Effector memory CD8-positive, alpha-beta T cell (primary cell): ENCODE measurements at places on chromosomes 2 and 18.

- H3K27me3 ChIP-seq = no peaks in the 10 kb centered on the region
- no peak for DNase-seq
- peaks cover 25% of the 10 kb centered on the region for H3K36me3 ChIP-seq
- peaks cover 83% of the 10 kb centered on the region for H3K4me1 ChIP-seq
Observed at GRCh38 chr2:8480915-8481314, 200.9 kb upstream of the ID2 start.

DNA sequence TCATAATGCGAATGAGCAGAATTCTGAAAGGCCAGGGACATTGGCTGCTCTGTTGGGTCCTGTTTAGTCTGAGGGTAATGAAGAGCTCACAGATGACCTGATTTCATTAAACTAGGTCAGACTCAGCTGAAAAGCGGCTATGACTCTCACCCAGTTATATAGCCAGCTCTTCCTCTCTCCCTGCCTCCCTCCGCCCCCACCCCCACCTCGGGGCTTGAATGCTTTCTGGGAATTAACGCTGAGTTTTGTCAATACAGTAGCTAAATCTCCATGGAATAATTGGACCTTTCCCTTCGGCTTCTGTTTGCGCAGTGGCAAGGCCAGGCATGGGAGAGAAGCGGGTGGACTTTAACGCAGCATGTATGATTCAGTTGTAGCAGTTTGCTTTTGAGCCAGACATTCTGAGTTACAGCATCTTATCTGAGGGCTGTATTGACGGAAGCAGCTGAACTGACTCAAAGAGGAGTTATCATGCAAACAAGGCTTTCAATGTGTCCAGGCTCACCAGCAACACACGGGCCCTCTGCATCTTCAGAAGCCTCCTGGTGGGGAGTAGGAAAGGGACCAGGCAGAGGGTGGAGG lies 110.6 kb downstream of the MYCN start:
- no peaks in the 10 kb centered on the region for H3K27me3 ChIP-seq
- DNase-seq = no peak
- H3K4me1 ChIP-seq = no peaks in the 10 kb centered on the region
- H3K4me3 ChIP-seq = no peak overlapping the region
- H3K27ac ChIP-seq = no peak overlapping the region

GRCh38 chr2:40997362-40997761 lies 545.5 kb upstream of the SLC8A1 start:
- no peaks in the 10 kb centered on the region for H3K4me1 ChIP-seq
- H3K27me3 ChIP-seq = no peaks in the 10 kb centered on the region
- DNase-seq = no peak
- H3K4me3 ChIP-seq = no peak overlapping the region
- no peak overlapping the region for H3K27ac ChIP-seq

- H3K4me3 ChIP-seq = no peak overlapping the region
- no peaks in the 10 kb centered on the region for H3K4me1 ChIP-seq
- DNase-seq = no peak
- H3K27ac ChIP-seq = no peak overlapping the region
- no peaks in the 10 kb centered on the region for H3K27me3 ChIP-seq
- H3K36me3 ChIP-seq = no peaks in the 10 kb centered on the region
Observed at GRCh38 chr18:54303408-54303807, 34.1 kb downstream of the POLI start.

DNA sequence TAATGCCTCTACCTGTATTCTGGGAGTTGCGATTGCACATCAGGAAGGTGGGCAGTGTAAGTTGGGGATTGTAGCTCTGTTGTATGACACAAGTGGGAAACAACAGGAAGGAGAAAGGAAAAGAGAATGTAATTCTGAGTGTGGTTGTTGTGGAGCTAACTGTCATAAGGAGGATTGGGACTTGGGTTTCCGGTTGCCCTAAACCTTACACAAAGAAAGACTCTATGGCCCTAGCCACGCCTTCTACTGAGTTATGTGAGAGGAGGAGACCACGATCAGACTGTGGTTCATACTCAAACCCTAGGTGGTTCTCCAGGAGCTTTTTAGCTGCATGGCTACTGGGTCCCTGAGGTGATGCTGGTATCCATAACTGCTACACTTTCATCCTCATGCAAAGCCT lies 86.5 kb downstream of the TANC1 start:
- no peaks in the 10 kb centered on the region for H3K4me1 ChIP-seq
- H3K4me3 ChIP-seq = no peak overlapping the region
- DNase-seq = no peak
- H3K27me3 ChIP-seq = peaks cover 19% of the 10 kb centered on the region

GRCh38 chr18:66873899-66874298 lies 270.0 kb upstream of the CDH19 start:
- H3K4me3 ChIP-seq = no peak overlapping the region
- no peak for DNase-seq
- H3K27me3 ChIP-seq = no peaks in the 10 kb centered on the region
- H3K4me1 ChIP-seq = no peaks in the 10 kb centered on the region
- no peaks in the 10 kb centered on the region for H3K36me3 ChIP-seq

GRCh38 chr18:51089691-51090090 lies 59.7 kb downstream of the SMAD4 start:
- no peak overlapping the region for H3K27ac ChIP-seq
- H3K36me3 ChIP-seq = peaks cover 7% of the 10 kb centered on the region
- H3K4me1 ChIP-seq = no peaks in the 10 kb centered on the region
- DNase-seq = no peak
- H3K27me3 ChIP-seq = no peaks in the 10 kb centered on the region

DNA sequence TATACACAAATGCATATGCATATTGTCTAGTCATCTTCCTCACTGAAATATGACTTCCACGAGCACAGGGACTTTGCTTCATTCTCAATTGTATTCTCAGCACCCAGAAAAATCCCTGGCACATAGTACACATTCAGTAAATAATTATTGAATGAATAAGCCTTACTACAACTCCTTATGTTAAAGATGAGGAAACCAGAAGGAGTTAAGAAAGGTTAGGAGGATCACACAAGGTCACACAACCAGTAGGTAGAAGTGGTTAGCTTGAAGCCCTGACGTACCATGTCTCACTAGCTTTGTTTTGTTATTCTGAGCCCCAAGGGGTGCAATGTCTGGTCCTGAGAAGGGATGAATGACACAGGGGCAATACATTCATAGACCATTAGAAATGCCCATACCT lies 220.9 kb upstream of the PID1 start:
- no peaks in the 10 kb centered on the region for H3K36me3 ChIP-seq
- H3K27ac ChIP-seq = no peak overlapping the region
- no peaks in the 10 kb centered on the region for H3K4me1 ChIP-seq
- H3K4me3 ChIP-seq = no peak overlapping the region
- H3K27me3 ChIP-seq = peaks cover 18% of the 10 kb centered on the region
- no peak for DNase-seq

- H3K4me3 ChIP-seq = no peak overlapping the region
- H3K27ac ChIP-seq = no peak overlapping the region
- H3K4me1 ChIP-seq = no peaks in the 10 kb centered on the region
- H3K36me3 ChIP-seq = no peaks in the 10 kb centered on the region
- no peak for DNase-seq
Observed at GRCh38 chr2:196743165-196743564, 56.3 kb downstream of the GTF3C3 start.

DNA sequence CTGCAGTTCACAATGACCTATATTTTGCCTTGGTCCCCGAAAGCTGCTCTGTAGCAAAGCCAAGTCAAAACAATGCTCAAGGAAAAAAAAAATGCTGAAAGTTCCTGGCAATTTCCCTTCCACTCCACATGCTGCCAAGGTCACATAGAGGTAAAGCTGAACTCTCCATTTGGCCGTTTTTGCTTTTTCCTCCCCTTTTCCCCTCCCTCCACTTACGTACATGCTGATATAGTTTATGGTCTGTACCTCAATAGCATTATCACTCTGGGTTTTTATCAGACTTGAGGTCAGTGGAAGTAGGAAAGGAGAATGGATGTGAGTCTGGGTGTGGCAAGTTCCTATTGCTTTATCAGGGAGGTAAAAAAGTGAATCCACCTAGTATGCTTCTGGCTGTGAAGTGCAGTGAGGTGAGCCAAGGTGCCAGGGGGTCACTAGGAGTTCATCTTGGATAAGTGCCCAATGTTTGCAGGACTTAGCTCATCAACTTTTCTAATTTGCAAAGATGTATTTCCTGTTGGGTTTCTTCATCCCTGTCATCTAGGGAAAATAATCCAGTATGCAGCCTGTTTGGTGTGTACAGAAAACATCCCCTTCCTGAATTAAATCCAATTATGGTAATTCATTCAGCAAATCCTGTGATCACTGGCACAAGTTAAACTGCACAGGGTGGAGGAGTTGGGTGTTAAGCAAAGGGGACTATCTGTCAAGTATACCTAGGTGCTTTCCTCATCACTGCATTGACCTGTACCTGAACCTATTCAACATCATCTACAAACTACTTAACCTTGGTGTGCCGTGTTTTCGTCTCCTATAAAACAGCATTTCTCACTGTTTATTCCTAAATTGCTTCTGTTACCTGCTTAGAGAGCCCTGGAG lies 124.3 kb upstream of the CYP26B1 start:
- no peak for DNase-seq
- no peaks in the 10 kb centered on the region for H3K4me1 ChIP-seq

GRCh38 chr18:10523544-10523943 lies 2.3 kb upstream of the NAPG start:
- no peak for DNase-seq
- H3K4me1 ChIP-seq = peaks cover 24% of the 10 kb centered on the region
- peaks cover 21% of the 10 kb centered on the region for H3K27me3 ChIP-seq
- peaks cover 23% of the 10 kb centered on the region for H3K36me3 ChIP-seq

DNA sequence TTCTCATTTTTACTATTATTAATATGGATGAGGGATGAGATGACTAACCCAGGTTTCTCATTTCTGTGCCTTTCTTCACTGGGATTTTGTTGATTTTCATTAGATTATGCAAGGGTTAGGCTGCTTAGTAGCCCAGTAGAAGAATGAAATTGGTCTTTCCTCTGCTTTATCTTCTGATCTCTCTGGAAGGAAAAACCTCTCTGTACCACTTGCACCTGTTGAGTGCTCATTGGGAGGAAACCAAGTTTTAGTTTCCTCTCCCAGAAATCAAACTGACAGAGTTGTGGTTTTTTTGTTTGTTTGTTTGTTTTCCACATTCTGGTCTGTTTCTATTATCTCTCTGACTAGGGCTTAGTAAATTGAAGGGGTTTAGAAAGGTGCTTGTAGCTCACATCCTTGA lies 60.8 kb downstream of the KIAA1328 start:
- no peaks in the 10 kb centered on the region for H3K27me3 ChIP-seq
- H3K36me3 ChIP-seq = peaks cover 6% of the 10 kb centered on the region
- H3K27ac ChIP-seq = no peak overlapping the region
- peaks cover 4% of the 10 kb centered on the region for H3K4me1 ChIP-seq

DNA sequence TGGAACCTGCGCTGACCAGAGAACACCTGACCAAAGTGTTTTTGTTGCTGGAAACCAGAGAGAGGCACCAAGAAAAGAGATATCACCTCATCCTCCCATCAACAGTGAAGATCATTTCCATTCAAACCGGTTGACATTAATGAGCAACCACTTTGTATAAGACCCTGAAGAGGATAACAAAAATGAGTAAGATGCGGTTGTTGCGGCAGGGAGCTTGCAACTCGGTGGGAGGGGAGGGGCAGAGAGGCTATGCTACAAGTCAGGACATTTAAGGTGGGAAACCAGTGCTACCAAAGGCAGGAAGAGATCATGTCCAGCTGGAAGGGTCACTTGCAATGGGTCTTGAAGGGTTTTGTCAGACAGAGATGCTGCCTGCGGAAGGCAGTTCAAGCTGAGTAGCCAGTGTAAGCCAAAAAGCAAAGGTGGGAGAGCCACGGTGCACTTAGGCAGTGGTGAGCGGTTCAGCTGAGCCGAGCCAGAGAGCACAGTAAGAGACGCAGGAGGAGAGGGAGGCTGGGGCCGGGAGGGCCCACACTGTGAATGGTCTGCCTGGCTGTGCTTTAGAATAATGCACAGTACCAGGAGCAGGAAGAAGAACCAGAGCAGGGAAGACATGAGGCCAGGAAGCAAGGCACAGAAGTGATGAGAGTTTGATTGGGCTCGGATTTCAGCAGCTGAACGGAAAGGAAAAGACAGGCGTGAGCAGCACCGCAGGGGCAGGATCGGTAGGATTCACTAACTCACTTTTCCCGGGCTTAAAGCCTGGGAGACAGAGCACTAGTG lies 24.4 kb upstream of the DTNB start:
- no peaks in the 10 kb centered on the region for H3K4me1 ChIP-seq
- no peak overlapping the region for H3K4me3 ChIP-seq
- DNase-seq = no peak
- no peak overlapping the region for H3K27ac ChIP-seq
- H3K27me3 ChIP-seq = no peaks in the 10 kb centered on the region

DNA sequence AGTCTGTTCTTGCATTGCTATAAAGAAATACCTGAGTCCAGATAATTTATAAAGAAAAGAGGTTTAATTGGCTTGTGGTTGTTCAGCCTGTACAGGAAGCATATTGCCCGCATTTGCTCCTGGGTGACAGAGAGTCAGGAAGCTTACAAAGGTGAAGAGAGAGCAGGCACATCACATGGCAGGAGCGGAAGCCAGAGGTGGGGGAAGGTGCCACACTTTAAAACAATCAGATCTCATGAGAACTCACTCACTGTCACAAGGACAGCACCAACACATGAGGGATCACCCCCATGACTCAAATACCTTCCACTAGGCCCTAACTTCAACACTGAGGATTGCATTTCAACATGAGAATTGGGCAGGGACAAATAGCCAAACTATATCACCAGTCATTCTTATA lies 124.8 kb upstream of the COL5A2 start:
- no peaks in the 10 kb centered on the region for H3K36me3 ChIP-seq
- peak overlapping the region; percentile 72 for H3K27ac ChIP-seq
- no peaks in the 10 kb centered on the region for H3K27me3 ChIP-seq
- H3K4me3 ChIP-seq = peak overlapping the region; percentile 47
- DNase-seq = peak; percentile 8

DNA sequence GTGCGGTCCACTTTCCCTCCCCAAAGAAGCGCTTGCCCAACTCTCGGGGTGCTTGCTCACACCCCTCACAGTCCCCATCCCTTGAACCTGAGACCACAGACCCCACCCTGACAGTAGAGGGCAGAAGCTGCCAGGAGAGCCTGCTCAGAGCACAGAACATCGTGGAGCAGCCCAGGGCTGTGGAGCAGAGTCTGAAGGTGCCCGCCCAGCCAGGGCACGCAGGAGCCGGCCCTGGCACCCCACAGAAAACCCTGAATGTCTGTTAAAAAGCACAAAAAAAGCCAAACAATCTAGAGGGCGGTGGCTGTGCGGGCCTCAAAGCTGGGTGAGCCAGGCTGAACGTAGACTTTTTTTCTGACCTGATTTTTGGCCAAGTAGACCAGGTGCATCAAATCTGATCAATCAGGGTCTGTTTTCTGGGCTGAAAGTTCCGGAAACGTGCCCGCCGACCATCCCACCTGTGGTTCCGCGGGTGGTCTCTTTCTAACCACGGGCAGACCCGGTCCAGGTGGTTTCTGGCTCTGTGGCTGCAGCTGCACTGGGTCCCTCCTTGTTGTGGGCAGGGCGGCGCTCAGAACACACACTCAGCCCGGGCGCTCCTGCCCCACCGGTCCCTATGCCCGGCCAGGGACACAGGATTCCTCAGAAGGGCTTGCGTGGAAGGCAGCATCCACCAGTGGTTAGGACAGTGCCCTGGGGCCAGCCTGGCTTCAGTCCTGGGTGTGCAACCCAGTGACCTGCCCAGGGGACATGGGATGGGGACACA lies 66.3 kb downstream of the SLC66A2 start:
- no peaks in the 10 kb centered on the region for H3K27me3 ChIP-seq
- H3K27ac ChIP-seq = no peak overlapping the region
- H3K4me1 ChIP-seq = no peaks in the 10 kb centered on the region
- DNase-seq = no peak
- no peaks in the 10 kb centered on the region for H3K36me3 ChIP-seq

GRCh38 chr2:8927510-8928455 lies 75.7 kb downstream of the MBOAT2 start:
- no peak overlapping the region for H3K27ac ChIP-seq
- peaks cover 56% of the 10 kb centered on the region for H3K27me3 ChIP-seq
- DNase-seq = no peak
- no peak overlapping the region for H3K4me3 ChIP-seq
- H3K36me3 ChIP-seq = no peaks in the 10 kb centered on the region

GRCh38 chr18:79449551-79450288 lies 54.0 kb downstream of the NFATC1 start:
- no peaks in the 10 kb centered on the region for H3K27me3 ChIP-seq
- no peak overlapping the region for H3K4me3 ChIP-seq
- DNase-seq = no peak
